ENCODE measurements at places on chromosomes 1 and 21.

DNA sequence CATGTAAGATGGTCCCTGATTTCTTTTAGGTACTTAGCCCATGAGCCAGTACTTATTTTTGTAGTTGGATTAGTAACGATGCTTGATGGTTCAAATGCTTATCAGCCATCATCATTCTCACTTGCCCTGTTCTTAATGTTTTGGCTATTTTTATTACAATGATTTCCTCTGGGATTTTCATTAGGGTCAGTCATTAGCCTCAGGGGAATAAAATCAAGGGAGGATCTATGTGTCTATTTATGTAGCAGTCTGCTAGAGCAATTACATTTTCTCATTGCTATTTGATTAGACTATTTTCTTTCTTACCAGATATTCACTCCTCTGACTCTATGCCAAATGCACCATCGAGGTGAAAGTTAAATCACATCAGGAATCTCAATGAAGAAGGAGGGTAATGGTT lies 10.9 kb upstream of the CCT8 start:
- DNase-seq: no peak

GRCh38 chr1:81876901-81877733 lies 76.4 kb downstream of the ADGRL2 start:
- peak; percentile 72 for DNase-seq

- DNase-seq: no peak
Observed at GRCh38 chr1:168894397-168894903, 165.4 kb upstream of the DPT start.

DNA sequence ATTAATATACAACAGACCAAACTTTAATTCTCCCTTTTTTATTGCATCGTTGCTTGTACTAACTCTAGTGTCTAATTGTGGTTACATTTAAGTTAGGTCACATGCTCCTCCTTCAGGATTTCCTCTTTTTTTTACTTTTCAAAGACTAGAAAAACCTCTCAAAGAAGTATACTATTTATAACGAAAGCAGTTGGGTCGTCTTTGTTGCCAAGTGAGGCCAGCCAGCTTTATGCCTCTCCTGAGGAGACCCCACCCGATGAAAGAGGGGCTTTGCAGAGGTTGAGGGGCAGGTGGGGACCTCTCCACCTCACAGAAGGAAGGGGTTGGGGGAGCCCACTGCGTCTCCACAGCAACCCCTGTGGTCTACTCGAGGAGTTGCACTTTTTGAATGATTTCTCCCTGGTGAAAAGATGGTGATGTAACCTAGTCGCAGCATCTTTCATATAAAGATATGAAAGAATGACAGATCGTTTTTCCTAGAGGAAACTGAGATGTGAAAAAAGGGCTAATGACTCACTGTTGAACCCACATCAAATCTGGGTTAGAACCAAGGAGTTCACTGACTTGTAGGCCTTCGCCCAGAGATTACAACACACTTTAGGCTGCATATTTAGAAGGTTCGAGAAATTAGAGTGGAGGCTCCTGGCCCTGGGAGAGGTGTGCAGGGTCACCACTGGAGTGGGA lies 6.4 kb downstream of the TGFB2 start:
- DNase-seq: peak; percentile 79

- no peak for DNase-seq
Observed at GRCh38 chr1:205191622-205192021, 19.9 kb downstream of the DSTYK start.

DNA sequence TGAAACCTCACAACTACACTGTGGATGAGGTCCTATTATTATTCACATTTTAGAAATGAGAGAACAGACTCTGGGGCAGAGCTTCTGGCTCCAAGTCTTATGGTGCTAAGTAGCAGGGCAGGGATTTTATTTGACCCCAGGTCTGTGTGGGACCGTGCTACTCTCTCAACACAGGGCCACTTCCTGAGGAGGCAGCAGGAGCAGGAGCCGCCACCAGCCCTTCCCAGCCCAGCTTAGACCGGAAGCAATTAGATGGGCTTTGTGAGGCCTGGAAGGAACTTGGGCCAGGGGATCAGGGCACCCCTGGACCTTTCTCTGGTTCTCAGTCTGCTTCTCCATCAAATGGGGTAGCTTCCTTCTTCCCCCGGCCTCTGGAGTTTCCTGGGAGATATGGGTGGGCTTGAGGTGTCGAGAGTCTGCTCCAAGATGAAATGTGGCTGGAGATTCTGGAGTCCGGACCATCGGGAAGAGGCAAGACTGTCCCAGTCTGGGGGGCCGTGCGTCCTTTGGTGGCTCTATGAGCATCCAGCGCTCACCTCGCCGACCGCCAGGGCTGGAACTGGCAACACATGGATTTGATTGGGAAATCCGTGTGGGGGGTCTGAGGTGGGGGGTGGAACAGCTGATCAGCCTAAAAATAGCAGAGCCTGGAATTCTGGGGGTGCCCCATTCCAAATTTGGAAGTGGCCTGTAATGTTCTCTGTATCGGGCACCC lies 136.8 kb downstream of the FOXD2 start:
- DNase-seq: no peak

DNA sequence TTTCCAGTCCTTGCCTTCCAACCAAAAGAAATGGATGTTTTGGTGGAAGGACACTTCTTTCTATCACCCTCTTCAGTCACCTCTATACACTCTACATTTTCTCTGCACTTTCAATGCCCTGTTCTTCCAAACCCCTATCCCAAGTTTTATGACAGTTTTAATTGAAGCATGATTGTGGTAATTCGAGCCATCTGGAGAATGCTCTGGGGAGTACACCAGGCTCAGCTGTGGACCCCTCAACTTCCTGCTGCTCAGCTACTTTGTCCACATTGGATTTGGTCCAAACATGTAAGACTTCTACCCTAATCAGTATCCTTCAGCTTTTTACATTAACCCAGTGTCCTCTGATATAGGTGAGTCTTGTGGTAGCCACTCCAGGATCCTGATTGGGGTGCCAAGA lies 129.6 kb downstream of the SYT2 start:
- peak; percentile 36 for DNase-seq

GRCh38 chr1:47685763-47686066 lies 247.9 kb downstream of the FOXD2 start:
- no peak for DNase-seq

- no peak for DNase-seq
Observed at GRCh38 chr1:41286486-41286885, 44.4 kb upstream of the SCMH1 start.

DNA sequence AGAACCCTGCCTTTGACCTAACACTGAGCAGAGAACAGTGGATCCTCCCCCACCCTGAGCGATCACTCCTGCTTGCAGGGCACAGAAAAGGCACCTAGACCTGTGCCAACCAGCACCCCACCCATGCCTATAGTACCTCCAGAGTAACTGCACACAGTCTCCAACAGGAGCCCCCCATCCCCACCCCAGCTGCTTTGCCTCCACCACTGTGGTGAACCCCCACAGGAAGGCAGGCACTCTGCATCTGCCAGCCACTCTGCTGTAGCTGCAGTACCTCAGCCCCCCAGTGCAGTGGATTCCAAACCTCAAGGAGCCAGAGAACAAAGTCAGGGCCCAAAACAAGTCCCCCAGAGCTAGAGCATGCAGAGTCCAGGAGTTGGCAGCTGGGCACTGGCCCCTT lies 10.7 kb downstream of the SPATC1L start:
- no peak for DNase-seq

DNA sequence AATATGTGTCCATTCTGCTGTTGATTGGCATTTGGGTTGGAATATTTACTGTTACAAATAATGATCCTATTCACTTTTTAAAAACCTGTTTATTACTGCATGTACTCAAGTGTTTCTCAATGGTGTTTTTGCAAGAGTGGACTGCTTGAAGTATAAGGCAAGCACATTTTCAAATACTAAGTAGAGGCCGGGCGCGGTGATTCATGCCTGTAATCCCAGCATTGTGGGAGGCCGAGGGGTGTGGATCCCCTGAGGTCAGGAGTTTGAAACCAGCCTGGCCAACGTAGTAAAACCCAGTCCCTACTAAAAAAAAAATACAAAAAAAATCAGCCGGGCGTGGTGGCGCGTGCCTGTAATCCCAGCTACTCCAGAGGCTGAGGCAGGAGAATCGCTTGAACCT lies 276.9 kb upstream of the ADGRL4 start:
- no peak for DNase-seq

DNA sequence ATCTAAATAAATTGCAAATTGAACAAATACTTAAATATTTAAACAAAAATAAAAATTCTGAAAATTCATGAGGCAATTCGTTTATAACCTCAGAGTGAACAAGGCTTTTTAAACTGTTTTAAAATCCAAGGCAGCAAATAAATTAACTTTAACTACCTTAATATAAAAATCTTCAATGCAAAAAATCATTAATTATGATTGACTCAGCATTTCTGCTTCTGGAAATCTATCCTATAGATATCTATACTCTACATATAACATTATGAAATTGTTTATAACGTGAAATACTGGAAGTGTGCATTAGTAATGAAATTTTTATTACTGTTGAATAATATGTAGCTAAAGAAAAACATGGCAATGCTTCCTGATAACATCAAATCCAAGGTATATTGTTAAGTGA lies 92.4 kb downstream of the ADAMTS1 start:
- DNase-seq: no peak

DNA sequence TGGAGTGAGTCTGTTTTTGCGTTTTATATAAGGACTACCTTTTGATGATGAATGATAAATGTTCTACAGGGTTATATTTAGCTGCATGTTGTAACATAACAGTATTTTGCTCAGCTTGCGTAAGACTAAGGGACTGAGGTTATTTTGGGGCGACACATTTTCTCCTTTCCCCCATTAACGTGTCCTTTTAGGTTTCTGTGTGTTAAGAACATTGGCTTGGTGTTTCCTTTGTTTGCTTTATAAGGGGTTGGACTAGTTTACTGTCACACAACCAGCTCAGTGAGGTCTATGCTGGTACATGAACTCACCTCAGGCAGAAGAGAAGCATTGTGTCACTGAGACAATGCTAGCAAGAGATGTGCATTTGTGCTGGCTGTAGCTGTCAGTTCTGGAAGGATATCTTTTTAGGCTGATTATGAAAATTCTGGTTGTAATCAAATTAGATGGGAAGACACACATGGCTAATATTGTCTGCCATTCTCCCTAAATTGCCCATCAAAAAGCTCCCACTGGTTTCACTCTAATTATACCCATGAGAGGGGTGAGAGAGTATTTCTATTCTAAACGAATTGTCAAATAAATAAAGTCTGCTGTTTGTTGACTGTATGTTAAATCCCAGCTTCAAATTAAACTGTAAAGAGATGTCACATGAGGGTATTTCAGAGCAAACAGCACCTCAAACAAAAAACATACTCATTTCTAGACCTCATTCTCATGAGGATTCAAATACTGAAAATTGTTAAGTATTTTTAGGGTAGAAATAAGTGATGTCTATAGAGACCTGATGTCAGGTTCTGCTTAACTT lies 62.6 kb downstream of the CDC14A start:
- no peak for DNase-seq

DNA sequence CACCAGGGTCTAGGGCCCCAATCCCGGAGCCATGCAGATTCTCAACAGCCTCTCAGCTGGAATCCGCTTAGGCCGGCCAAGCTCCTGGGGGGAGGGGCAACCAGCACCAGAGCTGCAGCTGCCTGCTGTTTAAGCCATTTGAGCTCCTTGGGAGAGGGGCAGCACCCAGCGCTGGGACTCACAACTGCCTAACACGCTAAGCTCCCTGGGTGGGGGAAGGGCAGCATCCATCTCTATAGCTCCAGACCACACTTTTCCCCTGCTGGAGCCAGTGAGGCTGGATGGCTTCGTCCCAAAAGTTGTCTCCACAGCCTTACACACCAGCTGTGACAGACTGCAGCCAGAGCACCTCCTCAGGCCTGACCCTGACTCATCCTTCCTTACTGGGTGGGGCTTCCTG lies 6.9 kb upstream of the PTGFR start:
- peak; percentile 18 for DNase-seq

- no peak for DNase-seq
Observed at GRCh38 chr1:47104816-47105215, 32.4 kb upstream of the CYP4A22 start.

DNA sequence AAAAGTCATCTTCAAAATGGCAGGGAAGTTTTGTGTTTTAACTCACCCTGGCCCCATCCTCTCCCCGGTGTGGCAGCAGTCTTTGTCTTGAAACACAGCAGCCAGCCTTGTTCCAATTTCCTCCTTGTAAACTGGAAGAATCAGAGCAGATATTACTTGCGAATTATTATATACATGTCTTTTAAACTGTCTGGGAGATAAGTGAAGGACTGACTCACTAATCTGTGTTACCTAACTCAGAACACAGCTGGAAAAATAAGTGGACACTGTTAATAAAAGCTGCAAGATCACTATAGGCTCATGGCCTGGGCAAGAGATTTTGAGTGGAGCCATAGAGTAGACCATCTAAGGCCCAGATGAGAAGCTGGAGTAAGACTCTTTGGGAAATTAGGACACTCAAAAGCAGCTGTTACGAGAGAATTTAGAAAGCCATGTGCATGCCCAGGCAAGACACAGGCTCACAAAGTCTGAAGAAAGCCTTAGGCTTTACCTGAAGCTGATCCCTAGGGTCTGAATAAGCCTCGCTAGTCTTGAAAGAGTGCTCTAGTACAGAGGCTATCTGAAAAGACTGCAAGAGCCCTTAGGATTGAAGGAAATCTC lies 233.0 kb upstream of the RAB4A start:
- peak; percentile 14 for DNase-seq

DNA sequence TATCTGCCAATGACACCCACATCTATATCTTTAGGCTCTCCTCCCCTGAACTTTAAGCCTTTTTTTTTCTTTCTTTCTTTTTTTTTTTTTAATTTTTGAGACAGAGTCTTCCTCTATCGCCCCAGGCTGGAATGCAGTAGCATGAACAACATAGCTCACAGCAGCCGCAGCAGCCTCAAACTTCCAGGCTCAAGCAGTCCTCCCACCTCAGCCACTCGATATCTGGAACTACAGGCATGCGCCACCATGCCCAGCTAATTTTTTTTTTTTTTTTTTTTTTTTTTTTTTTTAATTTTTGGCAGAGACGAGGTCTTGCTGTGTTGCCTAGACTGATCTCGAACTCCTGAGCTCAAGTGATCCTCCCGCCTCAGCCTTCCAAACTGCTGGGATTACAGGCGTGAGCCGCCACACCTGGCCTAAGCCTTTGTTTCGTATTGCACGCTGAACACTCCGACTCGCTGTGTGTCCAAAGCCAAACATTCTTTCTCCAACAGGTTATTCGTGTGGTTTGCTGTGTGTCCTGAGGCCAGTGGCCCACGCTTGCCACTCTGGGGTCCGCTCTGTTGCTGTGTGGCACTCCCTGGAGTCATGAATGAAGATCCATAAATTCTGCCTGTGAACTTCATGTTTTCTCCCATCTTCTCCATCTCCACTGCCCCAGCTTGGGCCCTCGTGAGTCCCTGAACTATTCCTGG lies 119.4 kb downstream of the CAMTA1 start:
- no peak for DNase-seq

GRCh38 chr1:195306281-195306680 lies 1302.0 kb downstream of the KCNT2 start:
- DNase-seq: no peak
